NCI-H1436 treated with DMSO at 0.1 percent for 48 hours (cell line): ENCODE measurements at places on chromosomes 3 and 15.

- DNase-seq = no peak
Measured at GRCh38 chr3:174363256-174363655, 495.9 kb upstream of the NAALADL2 start.

DNA sequence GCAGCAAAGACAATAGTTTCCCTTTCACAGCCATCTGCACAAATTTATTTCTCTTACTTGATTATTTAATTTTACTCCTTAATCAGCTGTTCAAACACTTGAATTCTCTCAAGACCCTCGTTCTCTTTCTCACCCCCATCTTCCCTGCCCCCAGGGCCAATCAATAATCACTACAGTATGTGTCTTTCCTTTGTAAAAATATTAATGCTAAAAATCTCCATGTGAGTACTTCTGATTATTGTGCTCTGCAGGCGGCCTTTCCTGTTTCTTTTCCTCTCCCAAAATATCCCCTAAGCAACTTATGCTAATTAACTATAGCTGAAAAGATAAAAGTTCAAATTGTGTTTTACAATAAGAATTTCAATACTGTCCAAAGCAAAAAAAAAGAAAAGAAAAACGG is 617.0 kb upstream of the CBLB start:
- peak; percentile 60 for DNase-seq

- DNase-seq = no peak
Measured at GRCh38 chr15:85621094-85621493, 173.6 kb downstream of the KLHL25 start.

DNA sequence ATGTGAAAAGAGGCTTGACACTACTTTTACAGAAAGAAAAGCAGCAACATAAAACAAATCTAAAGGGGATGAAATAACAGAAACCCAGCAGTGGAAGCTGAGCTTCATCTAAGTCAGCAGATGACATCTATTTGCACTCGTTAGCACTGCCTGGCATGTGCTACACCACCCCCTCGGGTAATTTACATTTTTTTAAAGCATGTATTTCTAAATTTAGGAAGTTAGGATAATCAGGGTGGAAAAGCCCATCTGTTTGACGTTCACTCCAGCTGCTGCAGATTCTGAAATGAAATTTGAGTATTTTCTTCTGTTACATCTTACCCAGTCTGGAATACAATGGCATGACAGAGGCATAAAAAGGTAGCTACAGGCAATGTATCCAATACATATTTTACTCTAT is 20.7 kb downstream of the IGSF11 start:
- DNase-seq = no peak

DNA sequence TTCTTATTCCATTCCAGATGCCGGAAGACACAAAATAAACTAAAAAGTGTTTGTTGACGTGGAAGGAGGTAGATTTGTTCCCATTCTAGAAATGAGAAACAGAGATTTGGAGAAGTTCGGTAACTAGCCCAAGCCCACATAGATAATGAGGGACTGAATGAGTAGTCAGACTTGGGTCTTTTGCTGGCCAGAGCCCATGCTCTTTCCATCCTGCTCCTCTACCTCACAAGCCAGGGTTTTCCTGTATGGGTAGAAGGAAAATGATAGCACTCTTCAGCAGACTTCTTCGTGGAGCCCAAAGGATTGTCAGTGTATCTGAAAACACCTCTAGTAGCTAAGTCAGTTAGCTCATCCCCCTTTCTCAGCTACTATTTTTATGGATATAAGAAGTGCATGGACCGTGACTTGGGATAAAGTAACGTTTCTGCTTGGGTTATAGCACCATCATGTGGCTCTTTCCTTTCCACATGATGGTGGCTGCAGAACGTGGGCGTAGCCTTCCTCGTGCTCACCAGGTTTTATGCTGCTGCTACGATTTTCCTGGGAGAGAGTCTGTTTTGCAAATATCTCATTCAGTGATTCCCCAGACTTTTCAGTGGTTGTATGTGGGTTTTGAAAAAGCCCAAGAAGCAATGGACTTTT is 84.6 kb downstream of the DGKG start:
- DNase-seq = no peak

DNA sequence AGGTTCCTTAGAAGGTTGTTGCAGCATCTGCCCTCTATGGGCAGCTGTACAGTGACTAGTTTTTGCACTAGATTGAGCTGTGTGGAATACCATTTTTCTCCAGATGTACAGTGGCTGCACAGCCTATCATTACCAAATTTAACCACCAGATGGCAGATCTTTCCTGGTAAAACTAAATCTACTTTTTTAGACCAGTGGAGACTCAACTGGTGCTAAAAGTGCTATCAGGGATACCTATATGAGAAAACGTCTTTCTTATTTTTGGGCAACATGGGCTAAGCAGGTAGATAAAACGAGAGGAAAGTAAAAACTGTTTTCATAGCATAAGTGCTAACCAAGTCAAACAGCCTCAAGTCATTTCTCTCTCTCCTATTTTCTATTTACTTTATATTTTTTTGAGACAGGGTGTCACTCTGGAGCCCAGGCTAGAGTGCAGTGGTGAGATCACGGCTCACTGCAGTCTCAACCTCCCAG is 21.2 kb downstream of the IGSF10 start:
- peak; percentile 15 for DNase-seq

DNA sequence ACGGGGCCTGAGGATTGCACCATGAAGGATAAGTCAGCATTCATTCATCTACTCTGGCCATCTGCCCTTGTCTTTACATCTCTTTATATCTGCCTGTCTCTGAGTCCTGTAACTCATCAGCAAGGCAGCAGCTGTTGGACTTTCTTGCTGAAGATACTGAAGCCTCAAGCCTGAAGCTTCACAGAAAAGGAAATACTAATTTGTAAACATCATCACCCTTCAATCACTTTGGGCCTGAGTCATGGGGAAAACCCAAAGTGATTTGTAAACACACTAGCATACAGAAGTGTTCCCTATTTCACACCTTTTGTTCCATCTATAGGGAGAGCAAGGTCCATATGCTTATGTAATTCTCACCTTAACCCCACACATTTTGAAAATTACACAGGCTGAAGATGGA is 928.2 kb downstream of the EPHA3 start:
- DNase-seq = no peak

DNA sequence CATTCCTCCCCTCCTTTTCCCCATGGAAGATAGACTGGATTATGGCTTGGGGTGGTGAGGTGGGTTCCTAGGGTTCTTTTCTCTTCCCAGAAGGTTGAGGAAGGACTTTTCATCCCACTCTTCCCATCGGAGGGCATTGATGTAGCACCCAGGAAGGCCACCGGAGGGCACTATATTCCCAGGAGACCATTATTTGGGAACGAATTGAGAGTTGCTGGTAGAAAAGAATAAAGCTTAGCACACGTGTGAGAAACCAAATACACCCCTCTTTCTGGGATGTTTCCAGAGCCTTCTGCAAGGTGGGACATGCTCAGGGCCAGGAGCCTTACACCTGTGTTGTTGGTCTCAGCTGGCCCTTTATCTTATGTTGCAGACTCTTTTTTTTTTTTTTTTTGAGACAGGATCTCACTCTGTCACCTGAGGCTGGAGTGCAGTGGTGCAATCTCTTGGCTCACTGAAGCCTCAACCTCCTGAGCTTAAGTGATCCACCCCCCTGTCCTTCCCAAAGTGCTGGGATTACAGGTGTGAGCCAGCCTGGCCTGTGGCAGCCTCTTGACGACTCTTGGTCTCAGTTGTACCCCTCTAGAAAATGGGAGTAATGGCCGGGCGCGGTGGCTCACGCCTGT is 6.3 kb upstream of the CDC25A start:
- no peak for DNase-seq

- no peak for DNase-seq
Measured at GRCh38 chr3:39501968-39502837, 34.7 kb downstream of the MOBP start.

- no peak for DNase-seq
Measured at GRCh38 chr3:129967761-129968160, 6.8 kb upstream of the TRH start.

DNA sequence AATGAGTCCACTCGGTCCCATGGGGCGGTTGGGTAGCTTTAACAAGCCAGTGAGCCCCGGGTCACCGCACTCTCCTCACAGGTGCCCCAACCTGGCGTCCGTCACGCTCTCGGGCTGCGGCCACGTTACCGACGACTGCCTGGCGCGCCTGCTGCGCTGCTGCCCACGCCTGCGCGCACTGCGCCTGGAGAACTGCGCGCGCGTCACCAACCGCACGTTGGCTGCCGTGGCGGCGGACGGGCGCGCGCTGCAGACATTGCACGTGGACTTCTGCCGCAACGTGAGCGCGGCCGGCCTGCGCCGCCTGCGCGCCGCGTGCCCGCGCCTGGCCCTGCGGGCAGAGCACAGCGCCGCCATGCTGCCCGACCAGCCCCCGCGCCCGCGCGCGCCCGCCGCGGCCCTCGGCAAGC is 3.4 kb downstream of the FBXL22 start:
- DNase-seq = no peak

DNA sequence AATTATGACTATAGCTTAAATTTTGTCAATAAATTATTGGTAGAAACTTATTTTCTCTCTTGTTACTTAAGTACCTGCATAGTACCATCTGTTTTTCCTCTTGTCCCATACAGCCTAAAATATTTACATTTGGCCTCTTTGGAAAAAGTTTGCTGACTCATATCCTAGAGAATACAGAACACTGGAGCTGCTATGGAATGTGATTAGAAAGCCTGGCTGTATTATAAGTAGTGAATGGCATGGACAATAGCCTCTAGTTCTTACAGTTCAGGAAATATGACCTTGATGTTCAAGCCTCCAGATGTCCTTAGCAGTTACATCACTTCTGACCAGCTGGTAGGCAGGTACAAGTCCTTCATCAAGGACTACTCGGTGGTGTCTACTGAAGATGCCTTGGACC is 28.3 kb downstream of the ST8SIA2 start:
- DNase-seq = no peak

GRCh38 chr15:65839354-65839901 is 29.9 kb upstream of the RAB11A start:
- DNase-seq = no peak

DNA sequence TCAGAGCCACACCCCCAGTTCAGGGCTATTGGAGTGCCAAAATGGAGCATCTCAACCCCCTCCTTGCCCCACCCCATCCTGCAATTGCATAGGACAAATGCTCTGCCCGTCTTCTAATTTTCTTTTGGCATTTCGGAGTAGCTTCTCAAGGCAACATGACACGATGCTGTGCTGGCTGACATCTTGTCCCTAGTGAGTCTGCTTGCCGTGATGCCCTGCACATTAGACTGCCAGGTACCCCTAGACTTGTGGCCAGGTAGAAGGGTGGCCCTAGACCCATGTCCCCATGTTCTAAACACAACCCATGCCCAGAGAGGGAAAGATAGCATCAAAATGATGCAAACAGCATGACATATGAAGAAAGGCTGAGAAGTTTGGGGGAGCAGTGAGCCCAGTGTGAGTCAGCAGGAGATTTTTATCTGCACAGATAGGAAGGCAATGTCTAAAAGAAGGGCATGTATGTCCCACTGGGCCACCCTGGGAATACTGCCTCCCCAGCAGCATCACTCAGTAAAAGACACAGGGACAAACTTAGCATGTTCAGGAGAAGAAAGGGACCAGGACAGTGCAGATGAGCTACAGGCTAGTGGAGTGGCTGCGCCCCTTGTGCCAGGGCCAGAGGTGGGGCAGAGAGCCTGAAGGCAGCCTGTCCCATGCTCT is 36.8 kb downstream of the CA12 start:
- no peak for DNase-seq

DNA sequence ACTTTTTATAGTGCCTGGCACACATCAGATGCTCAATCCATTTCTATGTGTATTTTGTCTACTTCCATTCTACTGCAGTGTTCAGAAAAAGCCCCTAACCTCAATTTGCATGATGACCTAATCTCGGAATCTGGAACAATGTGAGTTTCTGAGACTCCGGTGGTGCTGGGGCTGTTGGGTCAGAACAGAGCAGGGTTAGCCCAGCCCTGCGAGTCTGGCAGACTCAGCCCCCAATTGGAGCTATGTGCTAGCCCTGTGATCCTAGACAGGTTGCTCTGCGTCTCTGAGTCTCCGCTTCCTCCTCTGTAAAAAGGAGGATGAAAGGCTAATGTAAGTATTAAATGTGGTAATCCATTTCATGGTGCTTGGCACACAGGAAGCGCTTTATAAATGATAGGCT is 95.0 kb upstream of the ICE2 start:
- no peak for DNase-seq

DNA sequence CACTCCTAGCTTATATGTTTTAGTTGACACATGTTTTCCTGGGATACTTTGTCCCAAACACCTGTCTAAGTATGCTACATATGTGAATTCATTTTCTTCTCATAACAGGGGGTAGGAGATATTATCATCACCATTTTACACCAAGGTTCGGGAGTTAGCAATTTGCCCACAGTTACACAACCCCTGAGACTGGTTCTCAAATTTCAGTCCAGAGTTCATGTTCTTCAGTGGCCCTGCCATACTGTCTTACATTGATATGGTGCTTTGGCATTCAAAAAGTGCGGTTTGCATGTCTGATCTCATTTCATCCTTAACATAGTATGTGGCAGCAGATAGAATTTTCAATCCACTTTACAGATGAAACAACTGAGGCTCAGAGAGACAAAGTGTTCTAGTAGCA is 38.4 kb downstream of the ROBO2 start:
- DNase-seq = no peak

DNA sequence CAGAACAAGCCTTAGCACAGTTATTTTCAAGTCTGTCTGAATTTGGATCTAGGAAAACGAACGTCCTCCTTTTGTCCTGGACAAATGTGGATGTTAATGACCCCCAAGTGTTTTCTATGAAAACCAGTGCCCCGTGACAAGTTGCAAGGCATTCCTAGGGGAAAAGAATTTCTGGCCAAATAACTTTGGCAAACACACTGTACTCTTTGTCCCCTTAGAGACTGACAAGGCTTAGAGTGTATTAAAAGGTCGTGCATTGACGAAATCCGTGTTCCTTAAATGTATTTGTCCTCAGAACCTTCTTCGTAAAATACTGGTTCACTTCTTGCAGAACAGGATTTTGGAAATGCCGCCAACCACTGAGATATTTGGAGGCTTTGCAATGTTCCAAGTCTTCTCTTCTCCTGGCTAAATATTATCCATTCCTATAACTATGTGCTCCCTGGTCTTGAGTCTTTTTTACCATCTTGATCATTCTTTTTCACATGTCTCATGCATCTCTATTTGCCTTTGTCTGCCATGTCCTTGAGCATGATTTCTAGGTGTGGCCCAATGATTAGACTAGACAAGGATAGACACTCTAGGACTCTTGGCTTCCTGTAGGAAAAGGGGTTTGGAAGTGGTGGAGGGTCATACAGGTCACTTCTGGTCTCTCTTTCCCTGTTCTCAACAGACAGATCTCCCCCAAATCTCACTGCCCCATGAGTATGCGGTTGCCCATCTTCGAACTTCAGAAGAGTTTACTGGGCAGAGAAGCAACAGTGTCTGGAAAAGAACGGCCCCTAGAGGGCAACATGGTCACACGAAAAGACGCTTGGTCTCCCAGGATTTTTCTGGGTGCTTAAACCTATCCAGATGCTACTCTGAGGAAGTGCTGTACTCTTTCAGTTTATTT is 117.5 kb downstream of the EDEM1 start:
- no peak for DNase-seq

- no peak for DNase-seq
Measured at GRCh38 chr3:45830121-45830520, 11.8 kb downstream of the LZTFL1 start.
